Occipital lobe (tissue), 3 donors: ENCODE measurements at places on chromosomes 3 and 15. TPM values are rescaled to one million over a fixed set of nuclear protein-coding genes. Genes with fewer than 3 reads are reported as not detected.

DNA sequence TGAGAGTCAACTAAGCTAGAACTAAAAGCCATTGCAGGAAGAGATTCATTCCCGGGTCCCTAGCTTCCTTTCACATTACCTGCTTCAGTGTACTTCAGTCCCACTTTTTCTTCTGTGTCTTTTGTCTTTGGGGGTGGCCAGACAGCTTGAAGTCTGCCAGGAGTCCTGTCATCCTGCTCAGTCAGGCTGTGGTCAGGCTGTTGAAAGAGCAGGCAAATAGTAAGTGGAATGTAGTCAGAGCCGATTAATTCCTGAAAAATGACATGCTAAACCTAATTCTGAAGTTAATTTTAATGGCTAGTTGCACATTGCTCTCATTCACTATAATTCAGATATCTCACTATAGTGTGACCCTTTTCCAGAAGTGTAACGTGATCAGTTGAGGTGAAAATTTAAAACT is 129.6 kb downstream of the FMN1 start:
- DNase-seq = no peak

DNA sequence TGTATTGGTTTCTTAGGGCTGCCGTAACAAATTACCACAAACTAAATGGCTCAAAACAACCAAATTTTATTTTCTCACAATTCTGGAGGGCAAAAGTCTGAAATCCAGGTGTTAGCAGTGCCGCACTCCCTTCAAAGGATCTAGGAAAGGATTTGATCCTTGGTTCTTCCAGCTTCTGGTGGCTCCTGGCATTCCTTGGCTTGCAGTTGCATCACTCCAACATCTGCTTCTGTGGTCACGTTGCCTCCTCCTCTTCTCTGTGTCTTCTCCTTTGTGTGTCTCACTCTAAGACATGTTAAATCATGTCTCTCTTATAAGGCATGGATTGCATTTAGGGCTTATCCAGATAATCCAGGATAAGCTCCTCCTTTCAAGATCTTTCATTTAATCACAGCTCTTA is 262.2 kb downstream of the MEX3B start:
- no peak for DNase-seq

DNA sequence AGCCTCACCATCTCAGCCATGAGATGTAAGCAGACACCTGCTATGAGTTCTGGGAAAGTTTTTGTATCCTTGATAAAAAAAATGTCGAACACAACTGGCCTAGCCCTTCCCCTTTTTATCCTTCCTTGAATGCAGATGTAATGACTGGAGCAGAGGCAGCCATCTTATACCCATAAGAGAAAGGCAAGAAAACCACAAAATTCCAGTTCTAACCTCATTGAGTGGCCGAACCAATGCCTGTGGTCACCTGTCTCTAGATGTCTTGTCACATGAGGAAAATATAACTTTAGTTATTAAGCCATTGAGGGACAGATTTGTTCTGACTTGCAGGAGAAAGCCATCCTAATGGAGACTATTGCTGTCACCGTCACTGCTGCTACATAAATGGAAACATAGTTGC is 80.4 kb upstream of the SLC6A6 start:
- DNase-seq = no peak

- no peak for DNase-seq
Measured at GRCh38 chr15:101129851-101130380, 121.9 kb downstream of the CHSY1 start.

GRCh38 chr3:52240886-52241370 is 2.0 kb upstream of the TWF2 start:
- DNase-seq = no peak

DNA sequence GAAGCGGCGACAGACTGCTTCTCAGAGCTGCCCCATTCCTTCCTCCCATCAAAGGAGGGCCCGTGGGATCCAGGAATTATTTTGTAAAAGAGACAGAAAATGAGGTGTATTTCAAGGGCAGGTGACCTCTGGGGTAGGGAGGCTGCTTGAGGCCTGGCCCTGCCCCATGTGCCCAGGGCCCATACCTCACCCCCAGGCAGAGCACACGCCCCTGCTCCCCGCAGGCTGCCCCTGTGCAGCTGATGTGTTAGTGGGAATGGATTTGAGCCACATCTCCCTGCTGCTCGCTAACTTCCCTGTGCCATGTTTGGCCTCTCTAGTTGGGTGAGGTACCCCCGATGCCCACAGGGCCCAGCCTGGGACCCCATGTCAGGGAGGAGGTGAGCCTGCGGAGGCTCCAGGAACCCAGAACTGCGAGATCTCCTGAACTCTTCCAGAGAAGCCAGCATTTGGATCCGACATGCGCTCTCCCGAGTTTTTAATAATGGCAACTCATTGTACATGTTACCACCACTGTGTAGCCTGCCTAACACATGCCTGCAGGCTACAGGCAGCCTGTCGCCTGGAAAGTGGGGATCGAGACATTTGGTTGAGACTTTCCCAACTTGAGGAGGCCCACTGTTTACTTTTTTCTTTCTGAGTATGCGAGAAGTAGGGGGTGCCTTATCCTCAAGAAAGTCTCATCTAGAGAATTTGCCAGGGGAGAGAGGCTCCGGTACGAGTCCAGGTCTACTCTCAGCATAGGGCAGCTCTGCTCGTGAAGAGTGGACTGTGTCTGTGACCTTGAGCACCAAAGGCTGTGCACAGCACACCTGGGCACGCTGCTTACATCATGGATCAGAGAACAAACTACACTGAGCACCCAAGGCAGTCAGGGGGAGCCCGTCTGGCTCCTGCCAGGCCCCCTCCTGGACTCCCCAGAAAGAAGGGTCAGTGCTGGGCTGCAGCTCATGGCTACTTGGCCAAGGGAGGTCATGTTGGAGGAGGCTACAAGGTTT is 36.1 kb downstream of the PCSK6 start:
- no peak for DNase-seq

DNA sequence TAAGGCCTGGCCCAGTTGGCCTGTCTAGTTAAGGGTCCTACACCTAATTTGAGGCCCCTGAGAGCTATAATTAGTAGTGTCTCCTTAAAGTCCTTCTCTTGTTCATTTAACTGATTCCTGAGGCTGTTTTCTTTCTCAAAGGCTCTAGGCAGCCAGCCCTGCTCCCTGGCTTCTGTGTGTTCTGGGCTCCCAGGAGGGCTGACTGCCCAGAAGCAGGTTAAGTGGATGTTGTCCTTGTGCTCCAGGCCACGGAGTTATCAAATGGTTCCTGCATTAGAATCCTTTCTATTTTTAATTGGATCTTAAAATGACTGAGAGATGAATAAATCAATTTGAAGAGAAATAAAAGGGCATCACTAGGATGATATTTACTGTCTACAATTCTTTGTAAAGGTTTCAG is 140.0 kb downstream of the SNRK start:
- no peak for DNase-seq

DNA sequence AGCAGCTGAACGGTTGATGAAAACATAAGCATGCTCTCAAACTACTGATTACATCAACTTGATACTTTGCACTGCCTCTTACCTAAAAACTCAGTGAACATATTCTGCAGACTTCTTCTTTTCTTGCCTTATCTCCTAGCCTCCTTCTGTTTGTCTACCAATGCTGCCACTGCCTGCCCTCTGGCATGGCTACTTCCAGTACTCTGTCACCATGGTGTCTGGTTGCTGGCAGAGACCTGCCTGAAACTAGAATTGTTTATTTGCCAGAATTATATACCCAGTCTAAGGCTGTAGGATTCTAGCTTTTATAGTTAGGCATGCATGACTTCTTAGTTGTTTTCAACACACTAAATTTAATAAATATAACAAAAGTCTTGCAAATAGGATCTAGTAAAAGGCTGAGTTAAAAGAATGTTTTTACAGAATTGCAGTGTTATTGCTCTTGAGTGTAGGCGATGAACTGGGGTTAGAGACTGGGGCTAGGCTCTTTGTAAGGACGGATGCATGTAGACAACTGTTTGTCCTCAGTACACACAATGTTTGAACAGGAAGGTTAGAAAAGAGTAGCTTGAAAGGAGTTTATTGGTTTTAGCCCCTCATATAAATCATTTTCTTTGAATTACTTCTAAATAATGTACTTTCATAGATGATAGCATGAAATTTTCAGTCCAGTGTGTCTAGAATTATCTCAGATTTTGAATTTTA is 116.3 kb downstream of the KCNAB1 start:
- no peak for DNase-seq

DNA sequence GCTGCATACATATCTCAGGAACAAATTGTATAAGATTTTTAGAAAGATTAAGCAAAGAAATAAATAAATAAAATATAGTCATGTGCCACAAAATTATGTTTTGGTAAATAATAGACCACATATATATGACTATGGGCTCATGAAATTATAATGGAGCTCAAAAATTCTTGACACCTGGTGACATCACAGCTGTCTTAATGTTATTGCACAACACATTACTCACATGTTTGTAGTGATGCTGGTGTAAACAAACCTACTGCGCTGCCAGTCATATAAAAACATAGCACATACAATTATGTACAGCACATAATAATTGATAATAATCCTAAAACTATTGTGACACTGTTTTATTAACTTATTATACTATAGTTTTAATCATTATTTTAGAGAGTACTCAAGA is 1159.1 kb downstream of the SI start:
- DNase-seq = no peak

DNA sequence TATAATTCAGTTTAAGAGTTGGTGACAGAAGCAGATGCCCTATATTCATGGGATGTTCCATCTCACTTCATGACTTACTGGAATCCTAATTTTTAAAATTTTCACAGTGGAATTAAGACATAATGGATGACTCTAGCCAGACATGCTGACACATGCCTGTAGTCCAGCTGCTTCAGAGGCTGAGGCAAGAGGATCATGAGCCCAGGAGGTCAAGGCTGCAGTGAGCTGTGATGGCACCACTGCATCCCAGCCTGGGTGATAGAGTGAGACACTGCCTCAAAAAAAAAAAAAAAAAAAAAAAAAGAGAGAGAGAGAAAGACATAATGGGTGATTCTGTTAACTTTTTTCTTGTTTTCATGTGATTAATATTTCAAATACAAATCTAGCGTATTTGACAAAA is 123.6 kb downstream of the KLHL25 start:
- DNase-seq = no peak

DNA sequence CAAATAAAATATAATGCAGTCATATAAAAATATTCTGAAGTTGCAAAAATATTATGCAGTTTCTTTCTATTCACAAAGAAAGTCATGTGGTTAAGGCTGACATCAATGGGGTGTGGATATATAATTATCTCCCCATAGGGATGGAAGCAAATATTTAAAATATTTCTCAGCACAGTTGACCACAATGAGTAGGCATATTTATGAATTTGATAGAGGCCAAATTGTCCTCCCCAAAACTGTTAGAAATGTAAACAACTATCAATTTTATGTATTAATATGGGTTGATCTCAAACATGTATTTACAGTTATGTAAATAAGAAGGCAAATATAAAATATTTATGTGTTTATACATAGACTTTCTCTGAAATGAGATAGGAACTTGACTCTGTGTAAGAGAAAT is 246.0 kb upstream of the CBLB start:
- DNase-seq = no peak

DNA sequence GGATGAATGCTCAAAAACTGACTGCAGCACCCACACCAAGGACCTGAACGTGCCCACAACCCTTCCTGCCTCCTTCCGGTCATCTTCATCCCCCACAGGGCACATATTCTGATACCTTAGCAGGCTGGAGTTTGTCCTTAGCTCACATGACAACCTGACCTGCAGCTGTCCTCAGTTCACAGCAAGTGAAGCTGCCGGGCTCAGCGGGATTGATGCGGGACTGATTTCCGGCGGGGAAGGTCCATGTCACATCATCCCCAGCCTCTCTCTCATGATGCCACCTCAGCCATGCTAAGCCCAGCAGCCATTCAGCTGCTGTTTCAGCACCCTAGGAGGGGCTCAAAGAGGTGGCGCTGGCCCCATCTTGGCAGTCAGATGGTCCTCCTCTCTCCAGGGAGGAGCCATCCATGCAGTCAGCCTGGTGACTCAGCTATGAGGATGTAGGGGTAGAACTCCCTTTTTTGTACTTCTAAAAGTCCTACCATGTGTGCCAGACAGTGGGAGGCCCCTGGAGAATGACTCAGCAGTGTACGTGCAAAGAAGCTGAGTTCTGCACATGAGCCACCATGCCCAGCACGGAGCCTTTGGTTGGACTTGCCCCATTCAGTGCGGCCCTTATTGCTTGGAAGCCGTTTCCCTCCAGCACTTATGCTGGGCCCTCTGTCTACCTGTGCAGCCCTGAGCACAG is 9.5 kb downstream of the CA12 start:
- DNase-seq = peak; percentile 63

GRCh38 chr15:33074212-33074611 is 120.3 kb downstream of the FMN1 start:
- no peak for DNase-seq

DNA sequence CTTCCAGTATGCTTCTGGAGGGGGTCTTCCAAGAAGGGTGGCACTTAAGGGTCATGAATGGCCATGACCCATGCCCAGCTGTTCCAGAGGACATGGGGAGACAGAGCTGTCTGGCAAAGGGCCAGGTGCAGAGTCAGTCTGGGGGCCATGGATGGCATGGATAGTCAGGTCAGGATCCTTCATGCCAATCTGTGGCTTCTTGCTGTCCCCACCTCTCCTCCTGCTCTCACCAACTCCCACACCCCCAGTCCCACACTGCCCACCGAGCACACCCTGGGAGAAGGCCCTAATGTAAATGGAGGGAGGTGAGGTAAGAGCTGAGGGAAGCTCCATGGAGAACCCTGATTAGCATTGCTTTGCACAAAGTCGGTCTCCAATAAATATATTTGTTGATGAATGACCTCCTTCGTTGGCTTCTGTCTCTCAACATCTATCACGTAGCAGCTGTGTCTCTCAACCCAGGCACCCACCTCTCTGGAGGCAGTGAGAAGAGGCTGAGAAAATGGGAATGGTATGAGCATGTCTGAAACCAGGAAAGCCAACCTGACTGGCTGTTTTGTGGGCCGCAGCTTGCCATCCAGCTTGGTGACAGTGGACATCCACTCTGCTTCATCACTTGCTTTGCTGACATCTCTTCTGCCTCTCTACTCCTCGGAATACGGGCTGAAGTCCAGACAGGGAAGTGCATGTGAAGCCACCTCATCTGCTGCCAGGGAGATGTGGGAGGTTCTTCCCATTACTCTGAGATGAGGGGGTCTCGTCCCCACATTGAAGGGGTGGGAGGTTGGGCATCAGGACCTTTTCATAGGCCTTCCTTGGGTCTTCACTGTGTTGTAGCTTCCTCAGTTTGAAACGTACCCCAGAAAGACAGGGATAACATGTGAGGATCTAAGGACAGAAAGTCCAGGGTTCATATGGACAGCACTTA is 37.7 kb upstream of the RAB6B start:
- no peak for DNase-seq

DNA sequence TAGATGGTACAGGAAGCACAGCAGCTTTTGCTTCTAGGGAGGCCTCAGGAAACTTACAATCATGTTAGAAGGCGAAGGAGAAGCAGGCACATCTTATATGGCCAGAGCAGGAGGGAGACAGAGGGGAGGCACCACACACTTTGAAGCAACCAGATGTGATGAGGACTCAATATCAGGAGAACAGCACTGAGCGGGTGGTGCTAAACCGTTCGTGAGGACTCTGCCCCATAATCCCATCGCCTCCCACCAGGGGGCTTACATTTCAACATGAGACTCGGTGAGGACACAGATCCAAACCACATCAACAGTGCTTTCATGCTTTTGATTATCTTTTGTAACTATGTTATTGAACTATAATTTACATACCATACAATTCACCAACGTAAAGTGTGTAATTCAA is 7.6 kb upstream of the TMEM44 start:
- DNase-seq = no peak

GRCh38 chr3:107384907-107385306 is 7.7 kb downstream of the CCDC54 start:
- no peak for DNase-seq

Gene TNFSF10
- 4.7 TPM for total RNA-seq

Gene HDC
- not detected for total RNA-seq

Gene NPHP3
- 20.1 TPM for total RNA-seq

Gene FGF7
- 0.31 TPM for total RNA-seq

Gene AMIGO3
- 0.78 TPM for total RNA-seq

Gene SCAMP5
- total RNA-seq = 51.3 TPM

Gene CFAP91
- total RNA-seq = 6.4 TPM
